Left lung (tissue), 14 donors: ENCODE measurements at places on chromosomes 4 and X. TPM values are rescaled to one million over a fixed set of nuclear protein-coding genes. Genes with fewer than 3 reads are reported as not detected.

The FGB gene
- 4.6 TPM for polyA plus RNA-seq

The TMEM175 gene
- 24.4 TPM for polyA plus RNA-seq

The HTRA3 gene
- polyA plus RNA-seq: 13.9 TPM

The TEX13A gene
- polyA plus RNA-seq: not detected

The NEXMIF gene
- polyA plus RNA-seq: 0.18 TPM

The PABPC1L2A gene
- not detected for polyA plus RNA-seq

The AKAP14 gene
- 0.81 TPM for polyA plus RNA-seq

The WWC2 gene
- polyA plus RNA-seq: 41.3 TPM

The CENPVL2 gene
- not detected for polyA plus RNA-seq

The SPP1 gene
- 55.2 TPM for polyA plus RNA-seq

The SAGE1 gene
- polyA plus RNA-seq: not detected

The PRRG1 gene
- polyA plus RNA-seq: 15.0 TPM

The NWD2 gene
- 0.03 TPM for polyA plus RNA-seq

The PPP4R3C gene
- polyA plus RNA-seq: not detected

DNA sequence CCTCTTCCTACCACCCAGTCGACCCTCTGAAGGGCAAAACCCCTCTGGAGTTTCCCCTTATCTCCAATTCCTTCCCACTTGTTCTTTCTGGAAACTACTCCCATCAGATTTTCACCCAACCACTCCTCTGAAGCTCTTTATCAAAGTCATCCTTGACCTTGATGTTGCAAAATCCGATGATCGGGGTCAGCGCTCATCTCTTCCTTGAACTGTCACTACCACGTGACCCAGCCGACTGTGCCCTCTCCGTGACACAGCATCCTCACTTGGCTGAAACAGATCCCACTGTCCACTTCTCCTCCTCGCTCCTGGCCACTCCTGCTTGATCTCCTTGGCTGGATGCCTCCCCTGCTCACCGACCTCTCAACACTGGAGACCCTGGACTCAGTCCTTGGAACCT is 1.1 kb downstream of the CFAP99 start:
- DNase-seq: no peak

GRCh38 chrX:97504431-97504830 is 620.7 kb downstream of the RPA4 start:
- DNase-seq: no peak

- no peak for DNase-seq
Measured at GRCh38 chrX:28189011-28189410, 207.8 kb upstream of the DCAF8L1 start.

- DNase-seq: peak; percentile 2
Measured at GRCh38 chrX:35380808-35381700, 417.1 kb upstream of the MAGEB16 start.

GRCh38 chr4:1241466-1241935 is 7.4 kb downstream of the CTBP1 start:
- DNase-seq: peak; percentile 67

GRCh38 chrX:129717892-129718291 is 20.9 kb upstream of the XPNPEP2 start:
- DNase-seq: no peak

DNA sequence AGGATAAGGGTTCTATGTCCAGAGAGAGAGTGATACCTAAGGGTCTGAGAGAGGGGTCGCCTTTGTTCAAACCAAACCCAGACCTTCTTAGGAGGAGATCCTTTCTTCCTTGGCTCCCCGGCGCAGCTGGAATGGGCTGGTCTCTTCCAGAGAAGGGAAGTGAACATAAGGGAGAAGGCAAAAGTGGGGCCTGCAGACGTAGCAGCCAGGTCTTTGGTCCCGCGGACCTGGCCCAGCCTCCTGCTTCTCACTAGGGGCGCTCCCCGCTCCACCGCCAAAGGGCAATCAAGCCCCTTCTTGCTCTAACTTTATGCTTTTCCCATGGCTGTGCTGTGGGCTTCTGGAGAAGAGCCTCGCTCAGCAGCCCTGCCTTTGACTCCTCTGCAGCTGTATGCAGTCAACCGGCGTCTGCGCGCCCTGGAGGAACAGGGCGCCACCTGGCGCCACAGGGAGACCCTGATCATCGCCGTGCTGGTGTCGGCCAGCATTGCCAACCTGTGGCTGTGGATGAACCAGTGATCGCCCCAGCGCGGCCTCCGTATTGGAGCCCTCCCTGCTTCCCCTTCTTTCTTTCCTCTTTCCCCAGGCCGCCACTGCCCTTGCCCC is 6.5 kb downstream of the FATE1 start:
- DNase-seq: peak; percentile 10

DNA sequence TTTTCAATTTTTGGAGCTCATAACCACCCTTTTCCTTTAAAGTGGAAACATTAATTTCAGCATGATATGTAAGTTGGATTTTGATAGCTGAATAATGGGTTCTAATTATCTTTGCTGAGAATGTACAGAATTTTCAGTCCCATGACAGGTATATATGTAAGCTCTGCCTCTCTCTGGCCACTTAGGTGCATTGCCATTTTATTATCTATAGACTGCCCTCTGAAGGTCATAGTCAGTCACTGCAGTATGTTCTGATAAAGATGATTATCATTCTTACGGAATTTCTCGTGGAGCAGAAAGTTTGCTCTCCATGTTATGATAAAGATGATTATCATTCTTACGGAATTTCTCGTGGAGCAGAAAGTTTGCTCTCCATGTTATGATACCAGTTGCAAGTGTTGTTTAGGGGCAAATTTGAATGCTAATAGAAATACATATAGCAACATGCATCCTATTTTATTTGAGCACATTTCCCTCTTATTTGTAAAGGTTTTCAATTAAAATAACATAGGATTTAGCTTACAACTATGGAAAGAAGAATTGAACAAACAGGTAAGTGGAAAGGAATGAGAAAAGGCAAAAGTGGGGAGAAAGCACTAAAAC is 10.4 kb downstream of the AFP start:
- DNase-seq: peak; percentile 40

GRCh38 chr4:185712350-185713024 is 99.5 kb downstream of the SORBS2 start:
- no peak for DNase-seq

DNA sequence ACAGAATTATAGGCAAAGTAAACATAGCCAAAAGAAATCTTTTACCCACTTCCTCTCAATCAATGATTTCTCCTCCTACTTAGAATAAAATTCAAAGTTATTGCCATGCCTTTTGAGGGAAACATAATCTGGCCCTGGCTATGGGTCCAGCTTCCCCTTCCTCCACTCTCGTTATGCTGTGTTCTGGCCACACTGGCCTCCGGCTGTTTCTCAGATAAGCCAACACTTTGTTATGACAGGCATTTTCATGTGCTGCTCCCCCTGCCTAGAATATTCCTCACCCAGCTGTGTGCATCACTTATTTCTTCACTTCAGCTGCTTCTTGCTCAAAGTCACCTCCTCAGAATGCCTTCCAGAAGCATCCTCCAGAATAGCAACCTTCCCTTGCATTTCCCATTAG is 386.6 kb upstream of the AADAT start:
- DNase-seq: no peak

DNA sequence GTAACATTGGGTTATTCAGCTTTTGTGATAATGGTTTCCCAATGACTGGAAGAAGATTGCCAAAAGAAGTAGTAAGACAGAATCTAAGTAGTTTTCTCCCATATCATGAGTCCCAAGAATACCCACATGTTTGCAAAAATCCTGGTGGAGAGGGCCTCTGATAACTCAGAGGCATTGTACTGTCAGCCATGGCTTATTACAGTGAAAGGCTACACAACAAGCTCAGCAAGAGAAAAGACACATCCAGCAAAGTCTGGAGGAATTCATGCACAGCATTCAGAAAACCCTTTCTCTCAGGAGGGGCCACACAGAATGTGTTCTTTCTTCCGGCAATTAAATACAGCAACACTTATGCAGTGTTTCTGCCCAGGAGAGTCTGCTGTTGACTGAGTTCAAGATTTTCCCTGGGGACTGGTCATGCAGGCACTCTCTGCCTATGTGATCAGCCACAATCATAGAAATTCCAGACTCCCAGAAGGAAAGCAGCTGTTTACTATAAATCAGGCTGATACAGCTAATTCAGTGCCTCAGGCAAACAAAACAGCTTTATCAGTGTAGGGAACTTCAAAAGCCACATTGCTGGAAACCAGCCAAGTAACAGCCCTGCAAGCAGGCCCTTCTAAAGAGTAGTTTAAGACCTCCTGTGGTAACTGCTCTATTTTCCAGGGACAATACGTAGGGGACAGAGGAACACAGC is 937.1 kb downstream of the CCSER1 start:
- DNase-seq: no peak

GRCh38 chr4:98601708-98602107 is 56.7 kb downstream of the TSPAN5 start:
- DNase-seq: no peak

DNA sequence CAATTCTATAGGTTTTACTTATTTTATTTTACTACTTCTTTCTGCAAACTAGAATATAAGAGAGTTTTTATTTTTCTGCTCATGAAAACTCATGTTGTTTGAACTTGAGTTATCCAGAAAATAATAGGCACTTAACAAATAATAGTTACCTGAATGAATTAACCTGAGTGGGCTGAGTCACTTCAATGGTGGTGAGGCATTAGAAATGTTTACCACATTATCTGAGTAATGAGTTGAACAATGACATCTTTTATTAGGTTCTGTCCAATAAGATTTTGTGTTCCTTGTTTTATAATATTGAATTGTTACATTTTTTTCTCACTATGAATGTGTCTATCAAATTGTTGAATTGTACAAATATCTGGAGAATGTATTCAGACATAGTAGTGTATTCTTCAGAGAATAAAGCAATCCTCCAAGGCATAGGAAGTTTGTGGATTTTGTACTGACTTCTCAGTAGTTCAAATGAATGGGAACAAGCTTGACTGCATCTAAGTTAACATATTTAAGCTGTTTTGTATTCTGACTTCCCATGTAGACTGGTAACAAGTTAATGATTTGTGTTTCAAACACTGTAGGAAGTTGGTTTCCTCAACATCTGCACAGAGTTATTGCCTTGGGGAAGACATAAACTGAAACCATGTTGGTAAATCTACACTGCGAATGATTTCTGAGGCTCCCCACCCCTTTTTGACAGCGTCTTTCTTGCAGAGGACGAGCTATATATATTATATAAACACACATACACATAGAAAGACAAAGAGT is 1808.9 kb upstream of the TENM3 start:
- no peak for DNase-seq

GRCh38 chrX:138128027-138128671 is 562.2 kb downstream of the ZIC3 start:
- DNase-seq: peak; percentile 25

GRCh38 chr4:110636680-110637407 is 14.0 kb upstream of the PITX2 start:
- DNase-seq: peak; percentile 52

- DNase-seq: no peak
Measured at GRCh38 chrX:69507500-69507789, 3.3 kb downstream of the NALF2 start.

- DNase-seq: no peak
Measured at GRCh38 chr4:13783800-13784411, 156.4 kb upstream of the BOD1L1 start.

- no peak for DNase-seq
Measured at GRCh38 chr4:953574-953915, 19.8 kb downstream of the DGKQ start.

DNA sequence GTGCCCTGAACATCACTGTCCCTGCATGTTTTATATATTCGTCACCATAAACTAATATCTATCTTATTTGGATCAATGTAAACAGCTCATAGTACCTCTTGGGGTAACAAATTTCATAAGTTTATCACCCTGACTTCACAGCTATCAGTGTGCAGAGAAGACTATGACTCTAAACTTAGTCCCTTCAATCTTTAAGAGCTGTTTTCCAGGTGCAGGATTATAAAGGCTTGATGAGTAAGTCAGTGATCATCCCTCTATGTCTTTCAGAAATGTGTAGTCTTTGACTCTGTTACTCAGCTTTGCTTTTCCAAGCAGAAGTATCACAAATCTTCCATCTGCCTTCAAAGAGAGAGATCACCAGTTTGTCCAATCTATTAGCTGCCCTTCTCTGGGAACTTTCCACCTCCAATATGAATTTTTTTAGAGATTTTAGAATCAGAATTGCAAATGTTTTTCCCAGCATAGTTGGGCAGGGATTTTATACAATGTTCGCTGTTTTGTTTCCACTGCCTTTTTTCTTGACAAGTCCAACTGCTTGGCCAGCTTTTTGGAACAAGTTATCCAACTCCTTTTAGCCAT is 45.1 kb upstream of the TSPAN7 start:
- DNase-seq: no peak

DNA sequence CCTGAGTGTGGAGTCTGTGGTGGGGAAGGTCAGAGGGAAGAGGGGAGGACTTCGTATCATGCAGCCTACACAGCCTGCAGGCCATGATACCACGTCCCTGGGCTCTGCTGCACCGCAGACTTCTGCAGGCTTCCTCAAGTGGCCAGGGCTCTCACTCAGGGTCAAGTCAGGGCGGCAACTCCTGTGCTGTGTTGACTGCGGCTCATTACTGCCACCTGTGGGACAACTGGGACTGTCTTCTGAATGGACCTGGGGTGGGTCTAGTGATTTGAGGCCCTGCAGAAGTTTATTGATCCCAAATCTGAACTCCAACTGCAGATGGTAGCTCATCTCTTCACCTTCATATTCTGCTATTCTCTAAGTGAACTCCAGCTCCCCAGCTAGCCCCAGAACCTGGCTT is 167.1 kb downstream of the NSUN7 start:
- no peak for DNase-seq

DNA sequence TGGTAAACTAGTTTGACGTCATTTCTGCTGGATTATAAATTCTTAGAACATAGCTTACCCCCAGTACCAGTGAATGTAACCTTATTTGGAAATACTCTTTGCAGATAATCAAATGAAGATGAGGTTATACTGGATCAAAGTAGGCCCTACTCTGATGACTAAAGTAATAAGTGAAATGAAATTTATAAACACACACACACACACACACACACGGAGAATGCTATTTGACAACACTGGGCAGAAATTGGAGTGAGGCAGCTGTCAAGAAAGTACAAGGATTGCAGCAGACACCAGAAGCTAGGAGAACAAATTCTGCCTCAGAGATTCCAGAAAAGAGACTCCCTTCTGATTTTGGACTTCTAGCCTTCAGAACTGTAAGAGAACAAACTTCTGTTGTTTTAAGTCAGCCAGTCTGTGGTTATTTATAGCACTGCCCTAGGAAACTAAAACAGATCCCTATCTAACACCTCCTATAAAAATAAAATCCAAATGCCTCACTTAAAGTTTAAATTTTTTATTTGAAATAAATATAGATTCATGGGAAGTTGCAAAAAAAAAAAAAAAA is 448.6 kb downstream of the PCDH18 start:
- no peak for DNase-seq
